CD4-positive, alpha-beta memory T cell (primary cell): ENCODE measurements at places on chromosomes 13 and 19.

DNA sequence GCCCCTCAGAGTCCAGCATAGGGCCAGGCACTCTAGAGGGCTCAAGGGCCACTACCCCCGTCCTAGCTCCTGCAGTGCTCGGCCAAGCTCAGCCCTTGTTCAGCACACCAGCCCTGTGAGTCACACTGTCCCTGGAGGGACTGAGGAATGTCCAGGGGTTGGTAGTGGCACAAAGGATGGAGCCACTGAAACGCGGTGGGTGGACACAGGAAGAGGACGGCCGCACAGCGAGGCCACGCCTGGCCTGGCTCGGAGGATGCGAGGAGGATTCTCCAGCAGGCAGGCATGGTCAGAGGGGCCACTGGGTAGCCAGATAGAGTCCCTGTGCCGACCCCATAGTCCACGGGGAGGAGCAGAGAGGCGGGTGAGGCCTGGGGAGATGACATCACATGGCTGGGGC is 45.7 kb downstream of the C1QTNF9 start:
- no peak for DNase-seq

DNA sequence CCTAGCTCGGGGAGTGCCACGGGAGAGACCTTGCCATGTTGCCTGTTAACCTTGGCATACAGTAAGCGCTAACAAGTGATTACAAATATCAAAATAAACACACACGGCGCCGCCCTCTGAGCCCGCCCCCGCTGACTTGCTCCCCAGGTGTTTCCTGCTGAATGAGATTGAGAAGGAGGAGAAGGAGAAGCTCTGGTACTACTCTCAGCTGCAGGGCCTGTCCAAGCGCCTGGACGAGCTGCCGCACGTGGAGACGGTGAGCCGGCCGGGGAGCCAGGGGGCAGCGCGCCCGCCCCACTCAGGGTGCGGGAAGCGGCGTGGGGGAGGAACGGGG is 5.0 kb downstream of the APC2 start:
- DNase-seq: no peak

DNA sequence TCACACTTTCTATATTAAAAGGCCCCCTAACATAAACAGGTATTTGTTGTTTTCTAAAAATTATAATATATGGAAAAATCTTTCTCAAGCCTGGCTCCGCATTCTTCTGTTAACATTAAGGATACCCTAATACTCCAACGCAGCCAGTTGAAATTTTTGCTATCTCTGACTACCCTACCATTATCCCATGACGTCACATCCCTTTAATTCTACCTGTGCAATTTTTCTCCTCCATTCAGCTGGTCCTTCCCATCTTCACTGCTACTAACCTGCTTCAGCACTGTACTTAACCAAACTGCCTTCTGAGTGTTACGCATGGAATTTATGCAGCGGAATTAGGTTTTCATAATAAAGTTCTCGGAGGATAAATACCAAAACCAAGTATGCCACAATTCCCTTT is 1.0 kb downstream of the MRPS31 start:
- no peak for DNase-seq

DNA sequence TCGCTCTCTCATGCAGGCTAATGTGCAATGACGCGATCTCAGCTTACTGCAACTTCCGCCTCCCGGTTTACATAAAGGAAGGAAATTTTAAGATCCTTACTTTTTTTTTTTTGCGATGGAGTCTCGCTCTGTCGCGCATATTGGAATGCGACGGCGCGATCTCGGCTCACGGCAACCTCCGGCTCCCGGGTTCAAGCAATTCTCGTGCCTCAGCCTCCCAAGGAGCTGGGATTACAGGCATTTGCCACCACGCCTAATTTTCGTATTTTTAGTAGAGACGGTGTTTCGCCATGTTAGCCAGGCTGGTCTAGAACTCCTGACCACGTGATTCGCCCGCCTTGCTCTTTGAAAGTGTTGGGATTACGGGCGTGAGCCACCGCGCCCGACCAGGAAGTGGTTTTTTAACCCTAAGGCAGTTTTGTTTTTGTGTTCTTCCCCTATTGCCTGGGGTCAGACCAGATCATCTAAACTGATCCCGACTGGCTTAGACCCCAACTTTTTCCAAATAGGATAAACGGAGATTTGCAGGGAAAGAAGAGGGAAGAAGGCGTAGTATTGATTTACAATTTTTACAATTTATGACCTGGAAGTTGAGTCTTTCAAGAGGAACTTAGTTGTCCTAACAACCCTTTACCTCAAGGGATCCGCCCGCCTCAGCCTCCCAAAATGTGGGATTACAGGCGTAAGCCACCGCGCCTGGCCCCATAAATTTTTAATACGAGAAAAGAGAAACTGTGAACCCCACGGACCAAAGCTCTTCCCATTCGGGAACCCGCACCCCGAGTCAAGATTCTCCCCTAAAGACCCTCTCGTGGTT is 142.0 kb downstream of the ZNF737 start:
- peak; percentile 33 for DNase-seq

DNA sequence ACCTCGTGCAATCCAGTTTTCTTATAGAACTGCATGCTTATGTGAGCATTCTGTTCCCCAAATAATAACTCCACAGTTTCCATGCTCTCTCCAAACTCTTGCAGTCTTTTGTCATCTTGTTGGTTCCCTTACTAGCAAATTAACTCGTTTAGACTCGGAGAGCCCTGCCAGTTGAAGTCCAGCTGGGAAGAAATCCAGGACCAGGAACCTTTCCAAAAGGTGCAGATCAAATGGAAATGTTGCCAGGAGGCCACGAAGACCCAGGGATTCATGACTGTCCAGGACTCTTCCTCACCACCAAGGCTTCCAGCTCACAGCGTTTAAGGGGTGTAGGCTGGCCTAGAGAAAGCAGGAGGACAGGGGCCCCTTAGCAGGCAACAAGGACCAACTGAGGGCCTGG is 2.1 kb upstream of the TDRD12 start:
- no peak for DNase-seq

DNA sequence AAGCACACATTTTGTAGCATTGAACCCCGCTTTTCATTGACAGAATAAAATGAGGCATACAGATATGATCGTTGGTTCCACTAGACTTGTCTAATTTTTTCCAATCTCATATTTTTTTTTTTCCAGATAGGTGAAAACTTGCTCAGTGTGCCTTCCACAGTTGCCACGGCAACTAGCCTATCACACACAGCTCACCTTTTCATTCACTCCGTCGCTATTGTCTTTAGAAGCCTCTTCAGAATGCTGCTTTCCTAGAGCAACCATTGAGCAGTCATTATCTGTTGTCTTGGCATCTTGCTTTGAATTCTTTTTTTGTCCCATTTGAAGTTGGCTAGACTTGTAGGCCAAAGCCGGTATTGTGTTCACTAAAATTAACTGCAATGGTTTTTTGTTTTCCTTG is 37.7 kb upstream of the ESD start:
- DNase-seq: no peak

GRCh38 chr13:73684286-73684685 is 449.9 kb downstream of the KLF12 start:
- no peak for DNase-seq

- no peak for DNase-seq
These were observed 22.3 kb upstream of the MYDGF start for GRCh38 chr19:4692251-4693077.

GRCh38 chr19:49546825-49547565 is 19.2 kb downstream of the RCN3 start:
- DNase-seq: peak; percentile 70
